Activated CD8-positive, alpha-beta memory T cell treated with anti-CD3 and anti-CD28 coated beads, Interleukin-2, amount 50 U/mL, for 4 hours (primary cell): ENCODE measurements at places on chromosomes 6 and 20.

GRCh38 chr20:61535091-61535490 is 283.0 kb downstream of the CDH4 start:
- no peak for DNase-seq

- peak; percentile 62 for DNase-seq
Measured at GRCh38 chr6:111843347-111844147, 29.7 kb downstream of the FYN start.

DNA sequence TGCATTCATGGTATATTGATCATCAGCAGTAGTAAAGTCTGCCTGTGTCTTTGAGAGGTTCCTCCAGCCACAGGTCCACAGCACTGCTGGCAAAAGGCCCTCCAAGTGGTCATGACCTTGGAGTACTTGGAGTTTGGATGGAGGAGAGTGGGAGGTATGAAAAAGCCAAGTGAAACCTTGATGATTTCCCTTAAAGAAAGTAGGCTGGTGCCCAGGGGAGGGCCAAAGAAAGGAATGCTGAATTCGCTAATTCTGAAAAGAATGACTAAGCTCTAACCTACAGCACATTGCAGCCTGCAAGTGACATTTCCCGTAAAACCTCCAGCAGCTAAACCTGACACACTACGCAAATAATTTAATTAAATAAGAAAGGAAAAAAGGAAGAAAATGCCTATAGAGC is 223.4 kb upstream of the TAB2 start:
- no peak for DNase-seq

- DNase-seq: no peak
Measured at GRCh38 chr6:164037171-164037870, 622.8 kb downstream of the QKI start.

DNA sequence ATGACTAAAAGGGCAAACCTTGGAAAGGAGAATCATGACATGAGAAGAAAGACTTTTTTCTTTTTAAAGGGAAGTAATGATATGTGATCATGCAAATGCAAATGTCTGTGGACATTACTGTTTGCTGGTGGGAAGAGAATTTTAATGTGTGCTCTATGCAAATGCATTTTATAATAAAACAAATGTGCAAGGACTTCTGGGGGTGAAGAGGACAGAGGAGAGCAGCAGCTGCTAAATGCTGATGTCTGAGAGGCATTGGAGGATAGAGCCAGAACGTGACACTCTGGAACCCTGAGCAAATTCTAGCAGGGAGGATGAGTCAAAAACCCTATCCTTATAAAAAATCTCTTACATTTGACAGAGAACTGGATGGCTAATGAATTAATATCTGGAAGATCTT is 69.1 kb upstream of the BEND3 start:
- DNase-seq: no peak

DNA sequence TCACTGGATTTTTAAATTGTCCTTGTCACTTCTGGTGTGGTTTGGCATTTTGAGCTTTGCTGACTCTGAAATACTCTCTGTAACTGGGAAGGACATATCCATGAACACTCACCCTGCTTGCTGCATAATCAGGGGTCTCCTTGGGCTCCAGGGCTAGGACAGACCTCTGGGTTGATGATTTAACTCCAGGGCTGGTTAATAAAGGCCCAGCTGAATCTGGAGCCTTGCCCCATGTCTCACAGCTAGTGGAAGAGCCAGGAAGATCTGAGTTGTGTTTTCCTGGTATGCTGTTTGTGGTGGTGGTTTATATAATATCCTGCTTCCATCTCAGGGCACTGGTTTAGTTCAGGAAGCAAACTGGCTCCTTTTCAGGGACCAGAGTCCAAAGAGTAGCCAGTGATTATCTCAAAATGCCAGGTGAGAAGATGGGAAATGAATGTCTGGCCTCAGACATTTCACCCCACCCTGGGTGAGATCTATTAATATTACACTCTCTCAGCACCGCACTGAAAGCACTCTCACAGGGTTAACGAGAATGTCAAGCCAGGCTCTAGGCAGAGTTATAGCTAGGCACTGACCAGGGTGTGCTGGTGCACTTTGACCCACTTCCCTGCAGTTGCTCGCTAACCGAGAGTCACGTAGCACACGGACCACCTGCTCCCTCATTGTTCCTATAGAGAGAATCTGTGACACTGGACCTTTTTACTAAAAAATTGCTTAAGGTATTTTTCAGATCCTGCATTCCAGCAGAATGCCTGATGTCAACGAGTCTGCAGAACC is 90.1 kb upstream of the SLC22A16 start:
- DNase-seq: no peak

DNA sequence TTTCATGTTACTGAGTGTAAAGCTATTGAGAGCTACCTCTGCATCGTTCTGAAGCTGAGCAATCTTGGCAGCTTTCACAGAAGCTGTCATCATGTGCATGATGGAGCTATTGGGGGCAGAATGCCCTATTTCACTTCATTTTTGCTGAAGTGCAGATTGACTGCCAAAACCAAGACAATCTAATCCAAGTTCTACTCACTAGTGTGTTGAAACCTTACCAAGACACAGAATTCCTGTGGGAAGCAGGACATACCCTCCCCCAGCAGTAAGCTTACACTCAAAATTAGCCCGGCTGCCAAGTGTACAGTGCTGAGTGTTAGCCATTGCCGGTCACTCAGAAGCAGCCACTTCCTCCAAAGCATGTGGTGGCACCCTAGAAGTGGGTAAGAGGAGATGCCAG is 177.3 kb upstream of the TENT5A start:
- no peak for DNase-seq

DNA sequence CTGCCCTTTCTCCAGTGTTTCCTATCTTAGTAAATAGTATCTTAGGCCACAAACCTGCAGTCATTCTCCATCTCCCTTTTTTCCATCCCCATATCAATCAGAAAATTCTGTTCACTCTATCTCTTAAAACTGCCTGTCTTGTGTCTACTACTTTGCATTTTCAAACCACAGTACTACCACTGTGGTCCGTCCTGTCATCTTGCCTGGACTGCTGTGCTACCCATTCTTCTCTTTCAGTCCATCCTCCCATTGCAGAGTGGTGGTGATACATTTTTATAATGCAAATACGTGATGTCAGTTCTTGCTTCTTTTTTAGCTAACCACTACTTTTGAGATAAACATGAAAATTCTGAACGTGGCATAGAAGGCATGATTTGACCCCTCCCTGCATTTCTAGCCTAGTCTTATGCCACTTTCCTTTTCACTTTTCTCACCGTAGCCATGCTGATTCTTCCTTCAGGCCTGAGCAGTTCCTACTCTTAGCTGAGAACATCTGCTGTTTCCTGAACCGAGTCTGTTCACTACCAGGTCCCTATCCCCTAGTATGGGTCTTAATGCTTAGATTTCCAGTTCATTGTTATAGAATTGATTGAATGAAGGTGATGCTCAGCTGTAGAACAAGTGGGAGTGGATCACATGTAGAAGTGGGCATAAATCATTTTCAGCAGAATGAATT is 13.8 kb downstream of the TBPL1 start:
- no peak for DNase-seq

DNA sequence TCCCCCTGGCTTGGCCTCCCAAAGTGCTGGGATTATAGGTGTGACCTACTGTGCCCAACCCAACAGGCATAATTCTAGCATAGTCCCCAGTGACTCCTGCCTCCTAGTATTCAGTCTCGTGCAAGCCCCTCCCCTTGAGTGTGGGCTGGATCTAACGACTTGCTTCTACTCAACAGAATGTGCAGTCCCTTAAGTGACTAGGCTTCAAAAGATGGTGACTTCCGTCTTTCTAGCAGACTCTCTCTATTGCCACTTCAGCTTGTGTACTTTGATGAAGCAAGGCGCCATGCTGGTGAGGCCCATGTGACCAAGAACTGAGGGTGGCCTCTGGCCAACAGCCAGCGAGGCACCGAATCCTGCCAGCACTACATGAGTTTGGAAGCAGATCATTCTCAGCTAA is 109.6 kb upstream of the TRAF3IP2 start:
- no peak for DNase-seq

GRCh38 chr6:106975738-106976064 is 1.2 kb upstream of the CD24 start:
- DNase-seq: no peak

DNA sequence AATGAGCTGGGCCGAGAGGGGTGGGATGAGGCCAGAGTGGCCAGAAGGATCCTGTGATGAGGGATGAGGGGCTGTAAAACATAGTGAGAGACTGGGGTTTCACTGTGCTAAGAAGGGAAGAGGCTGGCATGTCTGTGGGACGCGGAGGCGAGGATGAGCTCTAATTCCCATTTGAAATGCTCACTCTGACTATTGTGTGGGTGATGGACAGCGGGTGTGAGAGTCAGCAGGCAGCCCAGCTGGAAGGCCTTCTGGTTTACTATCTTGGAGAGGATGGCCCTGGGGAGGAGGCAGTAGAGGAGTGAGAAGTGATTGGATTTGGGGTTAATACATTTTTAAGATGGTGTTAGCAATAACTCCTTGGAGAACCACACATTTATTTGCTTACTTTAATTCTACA is 9.5 kb upstream of the MICA start:
- DNase-seq: no peak

GRCh38 chr6:109912952-109913351 is 65.2 kb upstream of the GPR6 start:
- DNase-seq: no peak

GRCh38 chr6:45791211-45792168 is 224.2 kb downstream of the CLIC5 start:
- no peak for DNase-seq

GRCh38 chr20:49905415-49906091 is 9.8 kb downstream of the SPATA2 start:
- DNase-seq: no peak

GRCh38 chr6:41541364-41541763 is 4.8 kb upstream of the FOXP4 start:
- no peak for DNase-seq

DNA sequence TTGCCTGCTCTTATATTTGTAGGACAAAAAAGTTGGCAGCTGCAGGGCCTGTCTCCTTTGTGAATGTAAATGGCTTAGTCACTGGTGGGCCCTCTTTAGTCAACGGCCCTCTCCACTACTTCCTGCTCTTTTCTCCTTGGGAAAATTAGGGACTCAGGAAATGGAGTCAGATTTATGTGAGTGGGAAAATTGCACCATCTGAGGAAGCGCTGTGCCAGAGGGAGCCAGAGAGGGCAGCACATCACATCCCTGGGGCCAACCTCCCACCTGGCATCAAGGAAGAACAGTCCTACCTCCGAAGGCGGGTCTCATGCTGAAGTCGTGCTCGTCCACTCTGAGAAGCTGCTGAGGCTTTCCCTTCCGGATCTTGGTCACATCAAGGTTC is 15.6 kb downstream of the GABRR2 start:
- no peak for DNase-seq

DNA sequence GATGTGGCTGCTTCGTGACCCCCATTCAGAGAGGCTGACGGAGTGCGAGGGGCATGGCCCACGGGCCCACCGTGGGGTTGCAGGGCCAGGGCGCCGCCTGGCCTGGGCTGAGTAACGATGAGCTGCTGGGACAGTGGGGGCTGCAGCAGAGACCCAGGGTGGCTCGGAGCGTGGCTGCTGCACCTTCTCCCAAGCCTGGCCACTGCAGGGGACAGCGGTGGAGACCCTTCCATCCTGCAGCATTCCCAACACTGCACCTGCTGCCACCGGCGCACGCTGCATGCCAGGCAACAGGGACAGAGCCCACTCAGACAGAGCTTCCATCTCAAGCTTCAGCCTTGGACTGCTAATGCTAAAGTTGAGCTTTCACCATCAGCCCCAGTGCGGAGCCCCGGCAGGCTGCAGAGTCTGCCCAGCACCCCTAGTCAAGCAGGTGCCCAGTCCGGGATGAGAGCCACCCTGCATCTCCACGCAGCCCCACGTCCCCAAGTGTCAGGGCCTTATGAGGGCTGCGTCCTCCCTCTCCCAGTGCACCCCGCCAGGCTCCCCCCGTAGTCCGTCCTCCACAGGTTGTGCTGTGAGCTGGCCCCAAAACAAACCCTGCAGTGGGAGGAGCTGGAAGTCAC is 89.4 kb upstream of the AFDN start:
- no peak for DNase-seq

- DNase-seq: no peak
Measured at GRCh38 chr6:115899730-115900282, 160.9 kb downstream of the FRK start.

DNA sequence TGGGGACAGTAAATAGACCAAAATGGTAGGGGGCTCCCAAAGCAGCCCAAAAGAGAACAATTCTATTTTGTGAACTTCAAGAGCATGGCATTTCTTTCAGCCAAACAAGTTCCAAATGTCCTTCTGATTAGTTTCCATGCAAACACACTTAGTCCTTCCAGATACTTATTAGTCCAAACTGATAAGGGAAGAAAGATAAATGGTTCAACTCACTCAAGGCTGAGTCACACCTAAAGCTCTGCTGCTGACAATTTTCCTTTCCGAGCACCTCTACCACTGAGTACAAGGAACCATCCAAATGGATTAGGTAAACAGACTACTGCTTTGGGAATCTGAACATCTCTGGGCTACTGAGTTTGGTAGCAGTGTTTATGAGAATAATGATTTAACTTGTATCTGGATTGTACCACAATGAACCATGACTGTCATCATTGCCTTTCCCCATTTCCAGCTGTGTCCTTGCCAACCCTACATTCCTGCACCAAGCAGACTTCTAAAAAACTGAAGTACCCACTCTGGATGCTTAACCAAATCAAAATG is 71.2 kb downstream of the TNFRSF21 start:
- no peak for DNase-seq

DNA sequence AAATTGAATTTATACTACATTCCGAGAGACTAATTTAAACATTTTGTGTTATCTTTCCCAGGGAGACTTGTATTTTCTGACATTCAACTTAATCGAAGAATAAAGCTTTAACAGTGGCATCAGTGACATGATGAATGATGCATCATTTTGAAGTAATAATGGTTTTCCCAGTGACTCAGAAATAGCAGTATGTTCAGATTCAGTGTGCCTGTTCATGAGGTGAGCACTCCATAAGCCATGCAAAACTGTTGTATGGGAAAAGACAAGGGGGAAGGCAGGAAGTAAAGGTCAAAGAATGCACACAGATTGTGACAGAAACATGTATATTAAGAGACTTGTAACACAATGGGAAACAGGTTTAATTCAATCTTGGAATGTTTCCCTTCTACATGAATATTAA is 1348.2 kb upstream of the GJE1 start:
- no peak for DNase-seq

GRCh38 chr6:160812097-160812496 is 110.1 kb downstream of the PLG start:
- DNase-seq: no peak

- DNase-seq: no peak
Measured at GRCh38 chr6:89353118-89353556, 615 bp upstream of the UBE2J1 start.

GRCh38 chr6:53377793-53378192 is 29.0 kb upstream of the ELOVL5 start:
- no peak for DNase-seq

GRCh38 chr6:105748737-105749161 is 337.4 kb upstream of the PRDM1 start:
- DNase-seq: no peak

GRCh38 chr6:54286141-54286540 is 22.1 kb upstream of the TINAG start:
- DNase-seq: no peak

GRCh38 chr6:34771727-34772126 is 14.4 kb downstream of the SNRPC start:
- no peak for DNase-seq
